ENCODE measurements at places on chromosomes 6 and 20.

GRCh38 chr20:25269833-25270170, 21.9 kb downstream of the PYGB start:
- no peak for DNase-seq

GRCh38 chr6:147037881-147038280, 166.3 kb upstream of the STXBP5 start:
- DNase-seq, result no peak

DNA sequence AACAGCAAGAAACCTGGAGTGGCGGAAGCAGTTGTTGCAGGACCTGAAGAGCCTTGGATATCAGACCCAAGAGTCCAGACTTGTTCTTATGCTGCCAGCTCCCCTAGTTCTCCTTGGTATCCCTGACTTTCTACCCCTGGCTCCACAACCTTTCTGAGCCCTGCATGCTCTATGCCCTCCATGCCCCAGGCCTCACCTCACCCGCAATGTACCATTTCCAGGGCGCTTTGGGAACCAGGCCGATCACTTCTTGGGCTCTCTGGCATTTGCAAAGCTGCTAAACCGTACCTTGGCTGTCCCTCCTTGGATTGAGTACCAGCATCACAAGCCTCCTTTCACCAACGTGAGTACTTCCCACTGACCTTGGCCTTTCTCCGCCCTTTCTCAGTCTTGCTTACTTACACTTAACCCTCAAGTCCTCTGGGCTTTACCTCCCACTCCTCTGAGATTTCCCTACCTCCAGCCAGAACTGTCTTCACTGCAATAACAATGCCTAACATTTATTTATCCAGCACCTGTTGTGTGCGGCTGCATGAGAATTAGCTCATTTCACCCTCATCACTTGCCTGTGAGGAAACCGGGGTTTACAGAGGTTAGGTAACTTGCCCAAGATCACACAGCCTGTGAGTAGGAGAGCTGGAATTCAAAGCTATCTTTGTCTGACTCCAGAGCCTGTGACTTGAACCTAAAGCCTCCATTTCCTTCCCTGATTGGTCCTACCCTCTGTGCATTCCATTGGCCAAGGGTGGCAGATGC, 2.3 kb downstream of the POFUT1 start:
- DNase-seq, result no peak

- DNase-seq, result no peak
Observed at GRCh38 chr6:20154753-20155152, 57.5 kb downstream of the MBOAT1 start.

DNA sequence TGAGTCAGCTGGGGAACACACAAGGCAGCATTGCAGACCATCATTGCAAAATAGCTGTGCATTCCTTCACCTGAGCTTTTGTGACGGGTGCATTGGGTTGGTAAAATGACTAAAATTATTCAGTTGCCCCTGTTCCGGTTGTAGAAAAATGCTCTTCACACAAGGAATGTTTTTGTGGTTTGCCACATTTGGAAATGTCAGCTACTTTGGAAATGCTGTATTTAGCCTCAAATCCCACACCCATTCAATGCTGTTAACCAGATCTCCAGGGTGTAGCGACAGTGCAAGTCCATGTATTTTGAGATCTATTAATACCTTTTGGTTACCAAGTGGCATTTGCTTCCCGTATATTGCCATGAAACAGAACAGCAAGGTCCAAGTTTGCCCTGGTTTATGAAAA, 201.2 kb downstream of the FOXA2 start:
- DNase-seq, result no peak

- DNase-seq, result no peak
Observed at GRCh38 chr20:40965671-40966070, 63.0 kb upstream of the TOP1 start.

DNA sequence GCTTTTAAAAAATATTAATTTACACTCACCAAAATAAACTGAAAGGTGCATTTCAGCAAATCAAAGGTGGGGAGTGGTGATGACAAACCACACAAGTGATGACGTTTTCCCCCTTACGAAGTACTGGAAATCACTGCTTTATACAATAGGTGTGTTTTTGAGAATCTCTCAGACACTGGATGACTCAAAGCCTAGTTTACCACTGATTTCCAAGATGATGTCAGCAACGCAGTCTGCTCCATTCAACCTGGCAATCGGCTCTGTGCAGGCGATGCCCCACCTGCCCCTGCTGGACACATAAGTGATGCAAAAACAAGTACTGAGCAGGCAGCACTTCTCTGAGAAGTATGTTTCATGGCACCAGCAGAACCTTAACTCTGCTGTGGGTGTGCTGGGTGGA, 114.4 kb downstream of the SOD2 start:
- no peak for DNase-seq

- no peak for DNase-seq
Observed at GRCh38 chr20:61092251-61092650, 159.8 kb upstream of the CDH4 start.

DNA sequence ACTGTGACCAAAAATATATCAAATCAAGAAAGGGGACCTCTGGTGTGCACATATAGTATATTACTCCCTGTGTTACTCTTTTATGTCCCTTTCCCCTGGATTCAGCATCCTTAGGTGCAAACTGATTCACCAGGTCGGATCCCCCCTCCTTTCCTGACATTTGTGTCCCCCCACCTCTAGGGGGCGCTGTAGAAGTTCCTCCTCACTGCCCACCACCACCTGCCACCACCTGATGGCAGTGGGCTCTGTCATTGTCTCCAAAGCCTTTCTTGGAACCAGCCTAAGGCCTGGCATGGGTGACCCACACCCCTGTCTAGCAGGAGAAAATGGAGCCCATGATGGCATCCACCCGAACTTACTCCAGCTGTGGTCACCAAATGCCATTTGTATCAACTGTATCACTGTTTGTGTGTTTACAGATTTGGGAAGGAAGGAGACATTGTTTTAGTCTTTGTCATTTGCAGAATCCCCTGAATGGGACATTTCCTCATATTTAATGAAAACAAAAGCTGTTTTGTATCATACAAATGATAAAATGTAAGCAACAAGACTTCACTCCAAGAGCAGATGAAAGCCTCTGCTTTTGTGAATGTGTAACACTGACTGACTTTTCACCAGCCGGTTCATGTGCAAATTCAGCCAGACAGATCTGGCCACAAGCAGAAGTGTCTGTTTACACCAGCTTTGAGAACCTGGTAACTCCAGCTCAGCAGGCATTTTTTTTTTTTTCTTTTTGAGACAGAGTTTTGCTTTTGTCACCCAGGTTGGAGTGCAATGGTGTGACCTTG, 66.2 kb downstream of the ARMC2 start:
- DNase-seq, result no peak

DNA sequence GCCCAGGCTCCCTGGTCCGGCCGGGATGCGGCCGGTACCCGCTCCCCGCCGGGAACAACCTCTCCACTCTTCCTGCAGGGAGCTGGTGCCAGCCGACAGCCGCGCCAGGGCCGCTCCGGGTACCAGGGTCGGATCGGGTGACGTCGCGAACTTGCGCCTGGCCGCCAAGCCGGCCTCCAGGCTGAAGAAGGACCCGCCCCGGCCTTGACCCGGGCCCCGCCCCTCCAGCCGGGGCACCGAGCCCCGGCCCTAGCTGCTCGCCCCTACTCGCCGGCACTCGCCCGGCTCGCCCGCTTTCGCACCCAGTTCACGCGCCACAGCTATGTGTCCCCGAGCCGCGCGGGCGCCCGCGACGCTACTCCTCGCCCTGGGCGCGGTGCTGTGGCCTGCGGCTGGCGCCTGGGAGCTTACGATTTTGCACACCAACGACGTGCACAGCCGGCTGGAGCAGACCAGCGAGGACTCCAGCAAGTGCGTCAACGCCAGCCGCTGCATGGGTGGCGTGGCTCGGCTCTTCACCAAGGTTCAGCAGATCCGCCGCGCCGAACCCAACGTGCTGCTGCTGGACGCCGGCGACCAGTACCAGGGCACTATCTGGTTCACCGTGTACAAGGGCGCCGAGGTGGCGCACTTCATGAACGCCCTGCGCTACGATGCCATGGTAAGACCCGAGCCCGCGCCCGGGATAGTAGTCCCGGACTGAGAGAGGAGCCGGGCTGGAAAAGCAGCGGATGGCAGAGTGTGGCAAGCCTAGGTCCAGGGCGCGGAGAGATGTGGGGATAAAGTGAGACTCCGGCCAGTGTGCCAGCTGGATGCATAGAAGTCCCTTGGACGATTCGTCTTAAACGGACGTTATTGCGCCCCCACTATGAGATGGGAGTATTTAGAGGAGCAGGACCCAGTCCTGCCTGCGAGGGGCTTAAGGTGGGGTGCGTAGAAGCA, at the start of gene NT5E:
Gene NT5E (plus strand): TSS at position 266 of the 942 bp plus-strand sequence. CDS start 57 bp downstream, at position 323.
- DNase-seq, result peak; percentile 76

GRCh38 chr6:30845183-30845582, 39.1 kb upstream of the DDR1 start:
- DNase-seq, result no peak

- no peak for DNase-seq
Observed at GRCh38 chr20:21982559-21982958, 277.1 kb downstream of the PAX1 start.

DNA sequence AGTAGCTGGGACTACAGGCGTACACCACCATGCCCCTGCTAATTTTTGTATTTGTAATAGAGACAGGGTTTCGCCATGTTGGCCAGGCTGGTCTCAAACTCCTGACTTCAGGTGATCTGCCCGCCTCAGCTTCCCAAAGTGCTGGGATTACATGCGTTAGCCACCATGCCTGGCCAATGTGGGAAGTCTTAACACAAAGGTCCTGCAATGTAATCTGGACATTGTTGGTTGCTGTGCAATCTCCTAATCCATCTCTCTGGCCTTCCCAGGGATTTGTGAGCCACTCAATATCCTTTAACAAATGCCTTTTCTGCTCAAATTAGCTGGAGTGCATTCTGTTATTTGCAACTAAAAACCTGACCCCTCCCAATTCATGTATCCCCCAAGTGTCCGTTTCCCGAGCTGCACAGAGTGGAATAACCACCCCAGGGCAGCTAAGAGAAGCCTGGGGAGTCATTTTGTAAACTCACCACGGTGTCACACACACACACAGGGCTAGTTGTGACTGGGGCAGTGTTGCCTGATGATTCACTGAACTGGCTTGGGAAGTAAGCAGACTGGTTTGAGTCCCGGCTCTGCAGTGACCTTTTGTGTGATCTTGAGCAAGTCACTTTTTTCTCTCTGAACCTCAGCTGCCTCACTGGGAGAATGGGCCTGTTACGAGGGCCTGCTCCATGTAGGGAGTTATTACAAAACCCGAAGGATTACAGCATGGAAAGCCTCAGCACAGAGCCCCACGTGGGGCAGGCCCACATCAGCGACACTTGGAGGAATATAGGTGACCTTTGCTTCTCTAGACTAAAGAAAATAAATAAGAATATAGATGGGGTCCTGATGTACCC, 152.3 kb downstream of the ZMYND8 start:
- no peak for DNase-seq

DNA sequence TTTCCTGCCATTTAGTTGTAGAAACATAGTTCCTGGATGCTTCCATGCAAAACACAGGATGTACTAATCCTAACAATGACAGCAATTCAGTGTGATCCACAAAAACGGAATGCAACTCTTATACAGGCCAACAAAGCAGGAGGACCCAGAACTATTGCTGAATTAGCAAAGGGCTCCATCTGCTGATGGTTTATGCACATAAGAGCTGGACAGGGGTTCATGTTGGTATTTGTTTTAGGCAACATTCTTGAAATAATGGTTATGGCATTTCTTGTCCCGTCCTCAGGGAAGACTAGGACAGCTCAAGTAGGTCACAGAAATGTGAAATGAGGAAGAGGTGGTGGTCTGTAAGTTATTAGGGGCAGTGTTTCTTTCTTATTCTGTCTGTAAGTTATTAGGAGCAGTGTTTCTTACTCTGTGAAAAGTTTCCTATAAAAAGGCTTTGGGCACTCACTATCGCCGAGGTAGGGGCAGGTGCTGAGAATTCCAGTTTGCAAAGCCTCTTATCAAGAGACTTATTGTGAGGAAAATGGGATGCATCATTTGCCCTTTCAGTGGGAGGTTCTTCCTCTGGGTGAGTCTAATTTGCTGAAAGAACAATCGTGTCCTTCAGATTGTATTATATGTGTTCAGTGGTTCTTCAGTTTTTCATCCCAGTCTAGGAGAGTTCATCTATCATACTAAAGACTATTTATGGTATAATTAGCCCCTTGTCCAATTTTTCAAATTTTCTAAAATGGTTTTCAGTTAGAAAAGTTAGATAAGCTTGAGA, 171.1 kb downstream of the MCHR2 start:
- peak; percentile 80 for DNase-seq

GRCh38 chr6:70241991-70242420, 60.9 kb downstream of the COL9A1 start:
- no peak for DNase-seq

DNA sequence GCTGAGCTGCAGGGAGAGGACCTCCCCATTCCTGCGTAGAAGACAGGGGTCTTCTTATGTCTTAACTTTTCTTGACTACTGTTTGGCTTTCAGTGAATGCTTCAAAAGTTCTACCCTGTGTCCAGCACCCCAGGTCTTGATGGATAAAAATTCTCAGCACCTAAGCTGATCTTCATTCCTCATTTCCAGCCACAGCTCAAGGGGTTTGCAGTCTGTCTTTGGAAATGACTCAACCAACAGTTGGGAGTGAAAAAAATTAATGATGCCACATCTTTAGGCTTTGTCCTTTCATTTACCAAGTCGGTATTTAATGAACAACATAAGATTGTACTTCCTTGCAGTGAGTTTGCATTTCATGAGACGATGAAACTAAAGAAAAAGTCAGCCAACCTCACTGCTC, 40.3 kb downstream of the PRDM1 start:
- no peak for DNase-seq

- no peak for DNase-seq
Observed at GRCh38 chr20:31764641-31765305, 25.7 kb downstream of the TPX2 start.

DNA sequence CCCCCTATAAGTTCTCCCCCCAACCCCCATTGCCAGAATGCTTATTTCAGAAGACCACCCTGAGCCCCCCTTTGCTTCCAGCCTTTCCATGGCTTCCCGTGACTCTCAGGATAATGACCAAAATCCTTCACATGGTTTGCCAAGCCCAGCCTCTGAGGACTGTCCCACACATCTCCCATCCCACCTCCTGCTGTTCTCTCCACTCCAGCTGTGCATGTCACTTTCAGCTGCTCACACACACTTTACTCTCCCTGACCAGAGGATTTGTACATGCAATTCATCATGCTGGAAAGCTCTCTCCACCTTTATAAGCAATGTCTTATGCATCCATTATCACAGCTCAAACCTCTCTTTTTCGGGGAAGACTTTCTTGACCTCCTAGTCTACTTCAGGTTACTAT, 164.2 kb downstream of the PRL start:
- DNase-seq, result no peak

- DNase-seq, result no peak
Observed at GRCh38 chr6:153814136-153814535, 224.9 kb upstream of the OPRM1 start.

DNA sequence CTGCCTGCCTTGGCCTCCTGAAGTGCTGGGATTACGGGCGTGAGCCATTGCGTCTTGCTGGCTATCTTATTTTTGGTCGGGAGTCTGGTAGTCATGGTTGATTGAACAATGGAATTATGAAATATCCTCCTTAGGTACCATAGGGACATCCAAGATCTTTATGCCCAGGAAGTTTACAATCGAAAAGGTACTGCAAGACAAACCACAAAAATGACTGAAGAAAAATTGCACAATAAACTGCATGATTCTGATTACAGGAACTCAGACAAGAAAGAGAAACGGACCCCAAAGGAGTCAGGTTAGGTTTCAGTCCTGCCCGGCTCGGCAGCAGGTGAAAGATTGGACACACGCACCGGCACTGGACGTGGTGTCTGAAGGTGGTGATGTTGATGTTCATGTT, 5.3 kb downstream of the SLC26A8 start:
- no peak for DNase-seq

- DNase-seq, result no peak
Observed at GRCh38 chr20:57746201-57746600, 36.4 kb upstream of the PMEPA1 start.

GRCh38 chr6:30169658-30170614, 6.6 kb downstream of the TRIM15 start:
- DNase-seq, result peak; percentile 65

Data from HTR-8/SVneo (cell line).